ENCODE measurements at places on chromosomes 12 and 14.

DNA sequence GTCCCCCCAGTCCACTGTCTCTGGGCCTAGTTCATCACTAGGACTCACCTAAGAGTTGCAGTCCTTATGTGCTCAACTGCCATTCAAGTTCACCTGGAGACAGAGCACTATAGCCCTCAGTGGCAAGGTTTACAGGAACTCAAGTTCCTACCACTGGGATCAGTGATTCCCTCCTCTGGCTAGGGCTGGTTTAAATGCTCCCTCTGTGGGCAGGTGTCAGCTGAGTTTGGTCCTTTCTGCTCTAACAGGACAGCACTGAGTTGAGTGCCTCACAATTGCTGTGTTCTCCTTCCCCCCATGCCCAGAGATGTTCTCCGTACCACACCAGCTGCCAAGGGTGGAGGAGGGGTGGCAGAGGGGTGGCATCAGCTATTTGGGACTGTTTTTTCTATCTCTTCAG lies 20.8 kb upstream of the SAV1 start:
- DNase-seq = no peak

DNA sequence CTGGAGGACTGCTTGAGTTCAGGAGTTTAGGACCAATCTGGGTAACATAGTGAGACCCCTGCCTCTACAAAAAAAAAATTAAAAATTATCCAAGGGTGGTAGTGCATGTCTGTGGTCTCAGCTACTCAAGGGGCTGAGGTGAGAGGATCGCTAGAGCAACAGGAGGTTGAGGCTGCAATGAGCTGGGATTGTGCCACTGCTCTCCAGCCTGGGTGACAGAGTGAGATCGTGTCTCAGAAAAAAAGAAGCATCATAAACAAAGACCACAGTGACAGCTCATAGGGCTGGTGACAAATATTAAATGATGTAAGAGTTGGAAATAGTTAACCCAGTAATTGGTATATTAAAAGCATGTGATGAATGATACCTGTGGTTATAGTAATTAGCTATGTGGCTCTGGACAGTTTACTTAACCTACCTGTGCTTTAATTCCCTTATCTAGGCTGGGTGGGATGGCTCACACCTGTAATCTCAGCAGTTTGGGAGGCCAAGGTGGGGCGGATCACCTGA lies 68.0 kb downstream of the GSC start:
- no peak for DNase-seq

GRCh38 chr12:78870539-78870938 lies 6.0 kb downstream of the SYT1 start:
- no peak for DNase-seq

DNA sequence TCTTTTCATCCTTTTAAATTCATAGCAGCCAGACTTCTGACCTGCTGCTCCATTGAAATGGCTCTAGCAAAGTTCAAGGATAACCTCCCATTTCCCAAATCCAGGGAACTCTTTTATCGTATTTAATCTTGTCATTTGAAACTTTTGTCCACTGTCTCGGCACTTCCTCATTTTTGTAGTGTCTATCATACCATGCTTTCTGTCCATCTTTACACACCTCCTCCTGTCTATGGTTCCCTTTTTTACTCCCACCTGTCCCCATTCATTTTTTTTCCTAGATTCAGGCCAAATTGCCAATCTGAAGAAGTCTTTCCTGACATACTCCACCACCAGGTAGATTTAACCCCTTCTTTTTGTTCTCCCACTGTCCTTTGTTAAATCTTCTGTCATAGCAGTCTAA lies 31.0 kb downstream of the NFYB start:
- no peak for DNase-seq

DNA sequence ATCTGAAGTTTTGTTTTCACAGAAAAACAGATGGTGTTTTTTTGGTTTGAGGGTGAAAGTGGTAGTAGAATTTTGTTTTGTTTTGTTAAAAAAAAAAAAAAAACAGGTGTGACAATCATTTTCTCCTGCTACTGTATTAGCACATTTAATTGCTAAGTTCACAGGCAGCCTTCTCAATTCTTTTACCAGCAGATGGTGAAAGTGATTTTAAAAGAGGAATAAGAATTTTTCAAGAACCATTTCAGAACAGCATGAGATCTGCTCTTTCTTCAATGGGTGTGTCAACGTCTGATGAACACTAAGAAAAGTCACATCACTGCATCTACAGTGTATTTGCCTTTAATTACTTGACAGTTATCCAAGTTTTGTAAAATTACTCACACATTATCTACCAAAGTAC lies 303.7 kb upstream of the USP15 start:
- DNase-seq = no peak

- DNase-seq = no peak
Observed at GRCh38 chr14:88045705-88046104, 40.8 kb downstream of the GPR65 start.

DNA sequence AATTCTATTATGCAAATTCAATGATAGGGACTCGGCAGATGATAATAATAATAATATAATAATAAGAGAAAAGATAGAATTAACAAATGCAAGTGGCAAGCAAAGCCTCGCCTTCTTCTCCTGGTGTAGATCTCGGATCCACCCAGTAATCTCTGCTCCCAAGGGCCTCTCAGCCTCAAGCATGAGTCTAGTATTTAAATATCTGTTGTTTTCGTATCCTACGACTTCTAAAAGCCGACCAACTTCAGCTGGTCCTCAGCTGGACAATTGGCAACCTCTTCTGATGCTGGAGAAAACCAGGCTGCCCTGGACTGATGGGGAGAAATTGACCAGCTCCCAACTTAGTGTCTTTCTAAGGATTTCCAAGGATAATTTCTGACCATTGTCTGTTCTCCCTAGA lies 14.0 kb upstream of the MAP1LC3B2 start:
- no peak for DNase-seq

DNA sequence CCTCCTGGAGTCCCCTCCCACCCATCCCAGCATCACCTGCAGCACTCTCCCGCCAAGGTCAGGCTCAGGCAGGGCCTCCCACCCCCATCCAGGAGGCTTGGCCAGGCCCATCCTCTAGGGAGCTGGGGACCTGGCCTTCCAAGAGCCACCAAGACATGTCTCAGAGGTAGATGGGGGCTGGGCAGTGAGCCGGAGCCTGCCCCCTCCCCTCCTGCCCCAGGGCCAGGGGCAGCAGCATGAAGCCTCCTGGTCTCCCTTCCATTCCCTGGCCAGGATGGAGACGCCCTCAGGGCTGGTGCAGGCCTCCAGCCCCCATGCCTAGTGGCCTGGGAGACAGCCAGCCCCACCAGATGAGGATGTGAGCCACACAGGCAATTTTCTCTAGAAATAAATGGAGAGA lies 69.3 kb upstream of the C14orf180 start:
- DNase-seq = no peak

DNA sequence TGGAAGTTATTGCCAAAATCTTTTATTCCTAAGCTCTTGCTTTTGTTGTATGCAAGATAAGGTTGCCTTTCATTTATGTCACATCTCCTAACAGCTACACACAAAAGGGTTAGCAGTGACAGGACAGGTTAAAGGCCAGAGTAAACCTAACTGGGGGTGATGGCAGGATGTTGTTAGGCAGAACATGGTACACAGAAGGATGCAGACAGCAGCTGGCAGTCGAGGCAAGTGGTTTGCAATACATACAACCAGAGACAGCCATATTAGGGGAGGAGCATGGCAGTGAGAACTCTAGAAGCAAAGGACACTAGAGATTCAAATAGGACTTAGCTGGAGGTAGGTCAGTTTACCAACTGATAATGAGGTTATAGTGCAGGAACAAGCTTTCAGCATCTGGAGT lies 2.7 kb upstream of the ABCD2 start:
- no peak for DNase-seq

- DNase-seq = peak; percentile 69
Observed at GRCh38 chr12:105670672-105671071, 340.2 kb downstream of the C12orf75 start.

DNA sequence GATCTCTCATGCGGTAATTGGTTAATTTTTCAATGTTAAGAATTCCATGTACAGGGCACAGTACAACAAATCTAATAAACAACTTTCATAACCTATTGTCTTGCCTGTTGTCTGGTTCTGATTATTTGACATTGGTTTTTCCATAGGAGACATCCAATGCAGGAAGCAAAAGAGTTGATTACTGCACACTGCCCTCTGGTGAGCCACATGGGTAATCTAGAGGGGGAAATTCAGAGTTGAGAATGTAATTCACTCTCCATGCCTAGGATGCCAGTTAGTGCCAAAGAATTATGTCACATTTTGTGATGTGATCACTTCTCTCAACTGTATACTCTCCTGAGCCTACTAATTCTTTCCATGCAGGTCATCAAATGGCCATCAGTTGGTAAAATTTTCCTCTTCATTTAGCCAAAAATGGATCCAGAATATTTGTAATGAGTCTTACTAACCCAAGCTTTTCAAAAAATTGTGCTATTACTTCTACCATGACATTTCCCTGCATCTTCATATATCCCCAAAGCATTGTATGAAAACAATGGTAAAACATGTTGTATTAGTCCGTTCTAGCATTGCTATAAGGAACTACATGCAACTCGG lies 17.7 kb upstream of the CCDC91 start:
- DNase-seq = peak; percentile 26

- no peak for DNase-seq
Observed at GRCh38 chr12:15706010-15706676, 83.0 kb downstream of the EPS8 start.

DNA sequence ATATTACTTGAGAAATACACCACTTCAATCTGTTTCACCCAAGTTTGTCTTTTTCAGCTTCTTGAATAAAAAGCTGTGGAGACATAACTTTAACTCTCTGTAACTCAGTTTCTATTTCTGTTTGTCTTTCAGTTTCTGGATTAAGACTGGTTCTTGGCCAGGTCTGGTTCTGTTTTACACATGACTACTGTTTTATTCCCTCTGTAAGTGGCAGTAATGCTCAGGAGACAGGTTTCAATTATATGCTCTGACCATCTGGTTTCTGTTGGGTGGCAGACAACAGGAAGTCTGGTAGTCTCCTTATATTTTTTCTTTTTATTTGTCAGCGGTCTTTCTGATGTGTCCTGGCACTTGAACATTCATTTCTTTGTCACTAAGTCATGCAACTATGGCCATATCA lies 102.9 kb downstream of the RPS29 start:
- no peak for DNase-seq

- peak; percentile 90 for DNase-seq
Observed at GRCh38 chr12:2613326-2614073, 181.3 kb upstream of the FKBP4 start.

GRCh38 chr12:76462668-76463224 lies 96.8 kb downstream of the OSBPL8 start:
- no peak for DNase-seq

DNA sequence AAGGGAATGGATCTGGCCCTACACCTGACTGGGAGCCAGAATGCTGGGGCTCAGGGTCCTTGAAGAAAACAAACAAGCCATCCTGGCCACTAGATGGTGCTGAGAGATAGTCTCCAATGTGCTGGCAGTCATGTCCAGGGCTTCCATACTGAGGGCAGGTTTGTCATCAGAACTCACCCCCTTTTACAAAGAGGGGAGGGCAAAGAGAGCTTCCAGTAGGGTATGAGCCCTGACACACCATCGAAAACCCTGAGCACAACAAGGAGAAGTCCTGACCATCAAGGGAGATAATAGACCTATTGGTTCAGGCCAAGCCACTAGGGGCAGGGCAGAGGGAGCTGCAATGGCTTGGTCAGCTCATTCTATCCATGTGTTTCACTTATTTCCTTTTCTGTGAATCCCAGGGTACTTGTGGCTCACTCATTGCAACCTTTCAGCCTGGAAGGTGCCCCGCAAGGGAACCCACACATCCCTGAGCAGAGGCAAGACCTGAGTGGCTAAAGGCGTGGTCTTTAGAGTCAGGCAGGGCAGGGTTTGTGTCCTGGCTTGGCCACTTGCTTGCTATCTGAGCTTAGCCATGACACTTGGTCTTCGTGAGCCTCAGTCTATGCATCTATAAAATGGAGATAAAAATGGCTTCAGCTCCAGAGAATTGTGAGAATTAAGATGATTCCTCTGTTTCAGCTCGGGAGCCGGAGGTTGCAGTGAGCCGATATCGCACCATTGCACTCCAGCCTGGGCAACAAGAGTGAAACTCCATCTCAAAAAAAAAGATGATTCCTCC lies 6.2 kb upstream of the PLEKHH1 start:
- no peak for DNase-seq

DNA sequence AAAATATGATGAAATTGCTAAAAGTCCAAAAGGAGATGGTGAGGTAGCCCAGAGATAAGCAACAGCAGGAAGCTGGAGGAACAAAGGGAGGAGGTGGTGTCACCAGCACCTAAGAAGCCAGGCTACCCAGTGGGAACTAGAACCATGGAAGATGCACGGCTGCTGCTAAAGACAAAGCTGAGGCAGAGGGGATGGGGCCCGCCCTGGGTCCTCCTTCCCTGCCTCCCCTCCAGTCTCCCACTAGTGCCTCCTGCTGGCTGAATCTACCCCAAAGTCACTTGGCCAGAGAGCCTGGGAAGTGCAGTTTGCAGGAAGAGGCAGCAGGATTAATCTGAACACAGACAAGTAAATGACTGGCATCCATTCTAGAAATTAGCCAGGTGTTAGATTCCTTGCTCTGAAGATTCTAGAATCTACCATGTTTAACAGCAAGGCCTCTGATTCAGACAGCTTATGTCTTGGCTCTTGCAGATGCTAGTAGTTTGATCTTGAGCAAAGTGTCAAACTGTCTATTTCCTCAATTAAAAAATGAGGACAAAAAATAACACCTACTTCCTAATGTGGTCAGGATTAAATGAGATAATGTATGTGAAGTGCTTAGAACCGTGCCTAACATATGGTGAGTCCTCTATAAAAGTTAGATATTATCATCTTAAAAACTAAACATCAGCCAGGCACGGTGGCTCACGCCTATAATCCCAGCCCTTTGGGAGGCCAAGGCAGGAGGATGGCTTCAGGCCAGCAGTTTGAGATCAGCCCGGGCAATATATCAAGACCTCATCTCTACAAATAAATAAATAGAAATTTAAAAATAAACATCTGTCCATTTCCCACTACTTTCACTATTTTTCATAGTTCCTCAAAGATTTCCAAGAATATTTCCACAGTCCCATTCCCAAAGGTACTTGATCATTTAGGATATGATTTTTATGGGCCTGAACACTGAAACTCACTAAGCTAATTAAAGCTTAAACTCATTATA lies 5.8 kb upstream of the LRP10 start:
- DNase-seq = no peak

GRCh38 chr14:47917344-47917954 lies 242.0 kb upstream of the MDGA2 start:
- no peak for DNase-seq

DNA sequence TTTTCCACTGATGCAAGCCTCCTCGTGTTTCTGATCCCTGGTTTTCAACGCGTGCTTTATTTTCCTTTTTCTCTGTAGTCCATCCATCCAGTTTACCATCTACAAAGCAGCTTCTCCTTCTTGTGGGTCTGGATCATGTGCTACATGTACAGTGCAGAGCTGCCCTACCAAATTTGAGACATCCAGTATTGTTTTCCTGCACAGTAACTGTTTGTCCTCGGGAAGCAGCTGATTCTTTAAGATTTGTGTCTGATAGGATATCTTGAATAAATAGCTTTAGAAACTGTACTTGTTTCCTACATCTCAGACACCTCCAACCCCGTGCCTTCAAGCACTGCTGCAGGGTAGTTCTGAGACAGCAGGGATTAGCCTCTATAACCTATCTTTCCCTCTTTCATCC lies 368.1 kb upstream of the FAR2 start:
- no peak for DNase-seq

GRCh38 chr12:62903151-62903550 lies 31.8 kb downstream of the PPM1H start:
- DNase-seq = no peak

- DNase-seq = no peak
Observed at GRCh38 chr12:116002890-116003536, 274.5 kb downstream of the MED13L start.

- DNase-seq = no peak
Observed at GRCh38 chr14:47235619-47236018, 439.8 kb downstream of the MDGA2 start.

Data from fibroblast of skin of left biceps (primary cell).